ENCODE measurements at places on chromosomes 5 and 9.

DNA sequence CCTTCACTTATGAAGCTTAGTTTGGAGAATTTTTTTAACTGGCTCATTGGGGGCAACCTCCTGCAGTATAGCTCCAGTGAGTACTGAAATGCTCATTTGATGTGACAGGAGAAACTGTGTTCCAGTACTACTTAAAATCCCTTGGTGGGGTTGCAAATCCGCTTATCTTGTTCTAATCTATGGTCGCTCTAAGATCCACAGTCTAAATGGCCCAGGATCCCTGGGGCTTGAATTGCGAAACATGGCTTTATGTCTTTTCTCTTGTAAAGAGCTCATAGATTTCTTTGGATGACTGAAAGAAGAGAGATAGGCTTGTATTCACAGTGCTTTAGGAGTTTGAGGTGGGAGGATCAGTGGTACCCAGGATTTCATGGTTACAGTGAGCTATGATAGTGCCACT lies 52.7 kb downstream of the ADAMTSL1 start:
- no peak for DNase-seq

DNA sequence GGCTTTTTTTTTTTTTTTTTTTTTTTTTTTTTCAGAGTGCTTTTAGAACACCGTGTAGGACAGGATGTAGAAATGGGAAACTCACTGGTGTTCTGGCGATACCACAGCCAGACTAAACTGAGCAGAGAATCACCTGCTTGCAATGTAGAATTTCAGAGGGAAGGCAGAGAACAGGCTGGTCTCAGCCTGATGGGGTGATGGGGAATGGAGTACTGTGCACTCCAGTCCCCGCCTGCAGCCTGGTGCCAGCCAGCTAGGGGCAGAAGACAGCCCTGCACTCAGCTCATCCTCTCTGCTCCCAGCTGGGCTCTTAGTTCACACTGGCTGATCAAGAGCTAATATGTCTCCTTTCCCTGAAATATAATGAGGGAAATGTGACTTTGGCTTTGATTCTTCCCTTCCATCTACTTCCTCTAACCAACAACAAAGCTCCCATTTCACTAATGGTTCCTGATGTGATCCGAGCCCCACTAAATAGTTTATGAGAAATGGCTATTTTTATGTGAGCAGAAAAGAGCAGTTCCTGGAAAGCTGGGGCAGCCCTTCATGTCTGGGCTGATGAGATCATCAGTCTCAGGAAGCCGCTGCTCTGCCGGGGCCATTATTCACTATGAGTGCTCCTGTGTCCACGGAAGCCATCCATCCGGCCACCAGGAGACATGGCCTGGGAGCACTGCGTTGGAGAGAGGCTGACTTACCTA lies 209.7 kb downstream of the GADD45G start:
- DNase-seq = peak; percentile 46

DNA sequence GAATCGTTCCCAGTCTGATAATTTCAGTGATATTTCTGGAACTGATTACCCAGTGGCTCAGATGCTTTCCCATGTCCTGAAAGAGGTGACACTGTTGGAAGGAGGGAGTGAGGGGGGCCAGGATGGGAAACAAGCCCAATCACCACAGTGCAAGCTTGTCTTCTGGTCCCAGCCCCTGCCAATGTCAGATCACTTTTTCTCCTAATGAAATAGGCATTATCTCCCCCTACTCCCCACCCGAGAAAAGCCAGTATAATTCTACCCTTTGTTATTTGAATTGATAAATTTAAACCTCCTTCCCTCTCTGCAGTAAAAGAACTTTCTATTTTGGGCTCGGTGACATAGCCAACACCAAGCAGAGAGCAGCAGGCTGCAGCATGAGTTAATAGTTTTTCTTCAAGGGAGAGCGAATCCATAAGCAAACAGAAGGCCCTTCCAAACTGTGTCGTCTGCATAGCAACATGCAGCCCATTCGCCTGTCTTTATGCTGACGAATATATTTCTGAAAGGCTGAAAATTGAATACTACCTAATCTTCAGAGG lies 14.6 kb upstream of the PPP2CA start:
- peak; percentile 44 for DNase-seq

DNA sequence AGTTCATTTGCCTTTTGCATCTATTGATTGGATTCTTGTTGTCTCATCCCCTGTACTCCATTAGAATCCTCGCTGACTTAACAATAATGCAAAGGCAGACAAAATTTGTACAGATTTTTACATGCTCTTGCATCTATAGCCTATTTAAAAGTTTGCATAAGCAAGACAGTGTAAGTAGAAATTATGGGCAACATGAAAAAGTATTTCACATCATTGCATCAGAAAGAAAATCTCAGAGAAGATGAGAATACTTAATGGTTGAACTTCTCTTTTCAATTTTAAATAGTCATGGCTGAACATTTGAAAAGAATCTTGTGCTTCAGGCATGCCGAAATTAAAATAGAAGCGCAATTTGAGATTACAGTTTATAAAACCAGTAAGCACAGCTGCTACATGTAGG lies 226.4 kb downstream of the EFNA5 start:
- DNase-seq = peak; percentile 36

- peak; percentile 93 for DNase-seq
These were observed 35.6 kb upstream of the ATP6V1G1 start for GRCh38 chr9:114551750-114552685.

- no peak for DNase-seq
These were observed 197.7 kb upstream of the OTULINL start for GRCh38 chr5:14383923-14384322.

Data from fibroblast of skin of scalp (primary cell).